Activated CD4-positive, alpha-beta memory T cell treated with anti-CD3 and anti-CD28 coated beads, Interleukin-2, amount 10 ng/mL, durations not matched to agents 7 days and 5 days (primary cell): ENCODE measurements at places on chromosomes 4 and X.

- no peak for DNase-seq
- no peak overlapping the region for H3K27ac ChIP-seq
- H3K36me3 ChIP-seq, result no peaks in the 10 kb centered on the region
- H3K4me1 ChIP-seq, result peaks cover 42% of the 10 kb centered on the region
- no peaks in the 10 kb centered on the region for H3K27me3 ChIP-seq
These were observed 15.7 kb downstream of the ATP8A1 start for GRCh38 chr4:42641161-42641560.

DNA sequence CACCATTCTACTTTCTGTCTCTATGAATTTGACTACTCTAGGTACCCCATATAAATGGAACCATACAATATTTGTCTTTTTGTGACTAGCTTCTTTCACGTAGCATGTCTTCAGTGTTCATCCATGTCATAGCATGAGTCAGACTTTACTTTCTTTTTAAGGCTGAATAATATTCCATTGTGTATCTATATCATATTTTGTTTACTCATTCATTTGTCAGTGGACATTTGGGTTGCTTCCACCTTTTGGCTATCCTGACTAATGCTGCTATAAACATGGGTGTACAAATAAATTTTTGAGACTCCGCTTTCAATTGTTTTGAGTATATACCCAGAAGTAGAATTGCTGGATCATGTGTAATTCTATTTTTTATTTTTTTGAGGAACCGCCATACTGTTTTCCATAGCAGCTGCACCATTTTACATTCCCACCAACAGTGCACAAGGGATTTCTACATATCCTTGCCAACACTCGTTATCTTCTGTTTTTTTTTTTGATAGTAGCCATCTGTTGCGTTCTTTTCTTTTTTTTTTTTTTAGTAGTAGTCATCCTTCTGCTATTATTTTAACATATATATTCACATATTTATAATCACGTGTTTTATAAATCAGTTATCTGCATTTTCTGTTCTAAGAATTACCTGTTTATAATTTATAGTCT lies 158.0 kb upstream of the MED14 start:
- DNase-seq, result no peak
- no peaks in the 10 kb centered on the region for H3K4me1 ChIP-seq
- no peak overlapping the region for H3K27ac ChIP-seq
- peaks cover 2% of the 10 kb centered on the region for H3K27me3 ChIP-seq
- no peaks in the 10 kb centered on the region for H3K36me3 ChIP-seq

- H3K4me3 ChIP-seq, result peak within 1 kb of the TSS; percentile 79
- peak; percentile 77 for DNase-seq
- H3K27ac ChIP-seq, result peak within 1 kb of the TSS; percentile 58
- peaks cover 13% of the 10 kb centered on the region for H3K4me1 ChIP-seq
- H3K27me3 ChIP-seq, result no peaks in the 10 kb centered on the region
These were observed at the start of gene NAP1L5 for GRCh38 chr4:88697588-88698329. Gene NAP1L5 (minus strand): TSS chr4:88697829. CDS start chr4:88697754, 75 bp downstream.

GRCh38 chr4:74486905-74487304 lies 42.0 kb downstream of the AREG start:
- H3K36me3 ChIP-seq, result no peaks in the 10 kb centered on the region
- DNase-seq, result no peak
- no peaks in the 10 kb centered on the region for H3K4me1 ChIP-seq
- H3K27ac ChIP-seq, result no peak overlapping the region
- H3K27me3 ChIP-seq, result peaks cover 8% of the 10 kb centered on the region

GRCh38 chr4:183011213-183011907 lies 87.7 kb upstream of the WWC2 start:
- H3K36me3 ChIP-seq, result no peaks in the 10 kb centered on the region
- H3K27me3 ChIP-seq, result peaks cover 9% of the 10 kb centered on the region
- no peak overlapping the region for H3K27ac ChIP-seq
- H3K4me1 ChIP-seq, result no peaks in the 10 kb centered on the region

- no peaks in the 10 kb centered on the region for H3K27me3 ChIP-seq
- H3K4me1 ChIP-seq, result no peaks in the 10 kb centered on the region
- H3K4me3 ChIP-seq, result no peak overlapping the region
- no peak overlapping the region for H3K27ac ChIP-seq
- no peak for DNase-seq
These were observed 169.9 kb downstream of the IQCM start for GRCh38 chr4:149645790-149646189.

- H3K4me3 ChIP-seq, result no peak overlapping the region
- peaks cover 4% of the 10 kb centered on the region for H3K36me3 ChIP-seq
- H3K27me3 ChIP-seq, result no peaks in the 10 kb centered on the region
- H3K27ac ChIP-seq, result no peak overlapping the region
These were observed 44.9 kb upstream of the DDX3X start for GRCh38 chrX:41289095-41289494.

- no peak overlapping the region for H3K4me3 ChIP-seq
- DNase-seq, result no peak
- peaks cover 9% of the 10 kb centered on the region for H3K36me3 ChIP-seq
- H3K27me3 ChIP-seq, result no peaks in the 10 kb centered on the region
- no peaks in the 10 kb centered on the region for H3K4me1 ChIP-seq
These were observed 30.4 kb upstream of the RPL34 start for GRCh38 chr4:108589961-108590360.

- DNase-seq, result no peak
- no peak overlapping the region for H3K27ac ChIP-seq
- peaks cover 11% of the 10 kb centered on the region for H3K4me1 ChIP-seq
These were observed 214.2 kb downstream of the ZNF674 start for GRCh38 chrX:46330981-46331380.

DNA sequence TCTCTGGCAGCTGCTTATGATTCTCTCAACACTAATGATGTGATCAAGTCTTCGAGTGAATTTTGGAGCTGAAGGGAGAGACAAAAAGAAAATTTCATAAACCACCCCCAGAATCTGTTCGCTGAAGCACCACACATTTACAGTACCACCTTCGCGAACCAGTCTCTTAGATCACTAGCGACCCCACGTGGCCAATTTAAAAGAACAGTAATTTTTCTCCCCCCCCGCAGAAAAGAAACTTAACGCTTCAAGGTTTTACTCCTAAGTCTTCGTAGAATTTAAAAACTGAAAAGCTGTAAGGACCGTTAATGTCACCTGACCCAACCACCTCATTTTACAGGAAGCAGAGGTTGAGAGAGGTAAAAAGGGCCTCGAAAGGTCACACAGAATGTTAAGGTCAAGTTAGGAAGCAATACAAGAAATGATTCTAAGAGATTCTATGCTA lies 187.5 kb downstream of the QDPR start:
- no peak overlapping the region for H3K4me3 ChIP-seq
- no peaks in the 10 kb centered on the region for H3K36me3 ChIP-seq
- DNase-seq, result peak; percentile 37
- no peak overlapping the region for H3K27ac ChIP-seq
- peaks cover 3% of the 10 kb centered on the region for H3K27me3 ChIP-seq

- H3K27ac ChIP-seq, result no peak overlapping the region
- peaks cover 24% of the 10 kb centered on the region for H3K36me3 ChIP-seq
These were observed 25.1 kb downstream of the XIAP start for GRCh38 chrX:123884809-123885408.

DNA sequence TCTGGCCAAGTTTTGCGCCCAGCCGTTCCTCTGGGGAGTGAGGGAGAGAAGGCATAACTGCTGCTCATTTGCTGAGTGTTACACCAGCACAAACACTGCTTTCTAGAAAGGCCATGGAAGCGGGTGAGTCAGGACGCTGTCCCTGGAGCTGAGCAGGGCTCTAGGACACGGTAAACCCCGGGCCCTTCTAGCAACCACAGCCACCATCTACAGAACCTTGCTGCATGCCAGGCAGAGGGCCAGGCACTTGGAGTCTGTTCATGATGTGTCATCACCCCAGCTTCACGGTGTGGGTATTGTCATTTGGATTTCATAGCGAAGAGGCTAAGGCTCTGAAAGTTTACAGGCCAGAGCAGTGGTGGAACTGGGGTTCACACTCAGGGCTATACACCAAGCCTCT lies 31.8 kb upstream of the C4orf50 start:
- H3K27me3 ChIP-seq, result no peaks in the 10 kb centered on the region
- peaks cover 13% of the 10 kb centered on the region for H3K4me1 ChIP-seq
- no peak for DNase-seq
- H3K4me3 ChIP-seq, result no peak overlapping the region
- H3K36me3 ChIP-seq, result peaks cover 42% of the 10 kb centered on the region
- H3K27ac ChIP-seq, result no peak overlapping the region

DNA sequence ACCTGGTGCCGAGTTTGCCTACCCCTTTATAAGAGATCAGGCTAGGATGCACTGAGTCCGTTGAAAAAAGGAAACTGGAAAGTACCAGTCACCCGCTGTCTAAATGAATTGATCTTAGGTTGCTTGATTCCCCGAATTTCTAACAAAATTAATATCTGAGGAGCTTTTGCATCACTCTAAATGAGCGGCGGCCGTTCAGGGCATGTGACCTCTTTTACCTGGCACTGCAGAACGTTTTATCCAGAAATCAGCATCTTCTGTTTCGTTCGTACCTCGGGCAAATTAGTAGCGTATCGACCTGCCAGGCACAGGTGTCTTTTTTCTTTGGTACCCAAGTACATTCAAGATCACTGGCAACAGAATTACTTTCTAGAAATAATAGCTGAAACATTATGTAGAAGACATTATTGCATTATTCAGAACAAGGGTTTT lies 876 bp downstream of the KLHL2 start:
- no peak for DNase-seq
- peaks cover 20% of the 10 kb centered on the region for H3K36me3 ChIP-seq
- H3K4me3 ChIP-seq, result peak overlapping the region; percentile 89

- no peaks in the 10 kb centered on the region for H3K27me3 ChIP-seq
- no peak overlapping the region for H3K27ac ChIP-seq
- H3K4me3 ChIP-seq, result no peak overlapping the region
- DNase-seq, result no peak
These were observed 125.8 kb downstream of the KIT start for GRCh38 chr4:54783402-54784110.

DNA sequence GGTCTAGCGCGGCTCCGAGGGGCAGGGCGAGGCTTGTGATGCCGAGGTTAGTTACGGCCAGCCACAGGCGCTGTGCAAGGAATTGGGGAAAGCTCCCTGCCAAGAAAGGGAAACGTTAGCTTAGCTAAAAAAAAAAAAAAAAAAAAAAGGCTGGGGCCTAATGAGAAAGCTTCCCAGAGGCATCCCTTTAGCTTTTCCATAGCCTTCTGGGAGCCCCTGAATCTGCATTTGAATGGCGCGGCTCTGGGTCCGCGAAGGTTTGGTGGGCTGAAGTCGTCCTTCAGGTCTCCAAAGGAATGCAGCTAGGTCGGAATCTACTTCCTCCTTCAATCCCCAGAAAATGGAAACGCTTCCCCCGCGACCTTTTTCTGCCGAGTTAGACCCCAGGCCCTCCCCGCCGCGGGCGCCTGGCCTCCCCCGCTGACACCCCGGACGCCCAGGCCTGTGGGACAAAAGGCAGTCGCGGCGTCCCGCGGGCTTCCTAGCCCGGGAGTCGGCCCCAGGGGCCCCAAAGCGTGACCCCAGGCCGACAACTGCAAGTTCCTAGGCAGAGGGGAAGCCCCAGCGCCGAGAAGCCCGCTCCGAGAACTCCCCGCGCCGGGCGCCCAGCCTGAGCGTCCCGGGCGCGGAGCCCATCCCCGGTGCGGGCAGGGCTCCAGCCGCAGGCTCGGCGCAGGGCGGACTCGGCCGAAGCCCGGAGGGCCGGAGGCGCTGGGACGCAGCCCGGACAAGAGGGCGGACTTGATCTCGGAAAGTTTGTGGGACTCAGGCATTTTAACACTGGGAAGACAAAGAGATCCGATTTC lies 605 bp upstream of the FAT1 start:
- H3K27me3 ChIP-seq, result peaks cover 45% of the 10 kb centered on the region
- H3K36me3 ChIP-seq, result peaks cover 12% of the 10 kb centered on the region
- DNase-seq, result no peak
- peak overlapping the region; percentile 28 for H3K4me3 ChIP-seq
- H3K4me1 ChIP-seq, result peaks cover 10% of the 10 kb centered on the region

- H3K4me3 ChIP-seq, result no peak overlapping the region
- peaks cover 31% of the 10 kb centered on the region for H3K4me1 ChIP-seq
- DNase-seq, result no peak
- H3K27me3 ChIP-seq, result no peaks in the 10 kb centered on the region
- H3K27ac ChIP-seq, result peak overlapping the region; percentile 16
These were observed 56.6 kb upstream of the TNIP3 start for GRCh38 chr4:121220698-121221097.

- H3K4me1 ChIP-seq, result no peaks in the 10 kb centered on the region
- no peaks in the 10 kb centered on the region for H3K27me3 ChIP-seq
- no peak overlapping the region for H3K27ac ChIP-seq
These were observed 251.0 kb downstream of the ZNF674 start for GRCh38 chrX:46294234-46294633.

DNA sequence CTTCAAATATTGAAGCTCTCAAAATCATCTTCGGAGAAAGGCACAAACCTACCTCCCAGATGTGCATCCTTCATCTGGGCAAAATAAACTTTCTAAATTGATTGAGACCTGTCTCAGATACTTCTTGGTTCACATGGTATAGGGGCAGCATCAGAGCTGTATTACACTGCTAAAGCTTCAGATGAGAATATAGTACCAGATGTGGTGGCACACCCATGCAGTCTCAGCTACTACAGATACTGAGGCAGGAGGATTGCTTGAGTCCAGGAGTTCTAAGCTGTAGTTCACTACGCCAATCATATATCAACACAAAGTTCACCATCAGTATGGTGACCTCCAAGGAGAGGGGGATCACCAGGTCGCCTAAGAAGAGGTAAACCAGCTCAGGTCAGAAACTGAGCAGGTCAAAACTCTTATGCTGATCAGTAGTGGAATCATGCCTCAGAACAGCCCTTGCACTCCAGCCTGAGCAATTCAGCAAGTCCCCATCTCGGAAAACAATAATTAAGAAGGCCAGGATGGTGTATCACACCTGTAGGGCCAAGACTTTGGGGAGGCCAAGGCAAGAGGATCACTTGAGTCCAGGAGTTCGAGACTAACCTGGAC lies 22.0 kb downstream of the ELF2 start:
- no peak overlapping the region for H3K27ac ChIP-seq
- no peak overlapping the region for H3K4me3 ChIP-seq
- H3K4me1 ChIP-seq, result no peaks in the 10 kb centered on the region
- no peaks in the 10 kb centered on the region for H3K36me3 ChIP-seq

GRCh38 chr4:61411241-61411640 lies 211.1 kb downstream of the ADGRL3 start:
- no peaks in the 10 kb centered on the region for H3K36me3 ChIP-seq
- no peaks in the 10 kb centered on the region for H3K4me1 ChIP-seq

GRCh38 chr4:4590546-4590945 lies 48.7 kb upstream of the STX18 start:
- no peak for DNase-seq
- no peaks in the 10 kb centered on the region for H3K4me1 ChIP-seq
- H3K27me3 ChIP-seq, result no peaks in the 10 kb centered on the region
- peaks cover 10% of the 10 kb centered on the region for H3K36me3 ChIP-seq
- no peak overlapping the region for H3K4me3 ChIP-seq

DNA sequence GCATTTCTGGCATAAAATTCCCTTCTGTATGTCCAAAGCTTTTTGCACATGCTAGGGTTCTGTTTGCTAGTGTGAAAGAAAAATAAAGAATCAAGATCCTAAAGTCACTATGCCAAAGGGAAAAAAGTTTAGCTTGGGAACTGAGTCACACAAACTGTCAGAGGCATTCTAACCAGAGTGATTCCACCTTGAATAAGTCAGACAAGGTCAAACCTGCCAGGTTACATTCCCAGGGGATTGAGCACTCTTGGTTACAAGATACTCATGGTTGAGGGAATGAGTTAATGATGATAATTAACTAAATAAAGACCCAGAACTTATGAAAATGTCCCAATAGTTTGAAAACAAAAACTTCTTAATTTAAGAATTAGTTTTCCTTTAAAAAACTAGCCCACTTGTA lies 13.7 kb upstream of the UGT2B17 start:
- no peaks in the 10 kb centered on the region for H3K36me3 ChIP-seq
- no peaks in the 10 kb centered on the region for H3K27me3 ChIP-seq
- H3K27ac ChIP-seq, result no peak overlapping the region
- no peak for DNase-seq
- no peak overlapping the region for H3K4me3 ChIP-seq

- H3K27ac ChIP-seq, result peak overlapping the region; percentile 97
- no peaks in the 10 kb centered on the region for H3K27me3 ChIP-seq
These were observed 25.1 kb upstream of the PRDM8 start for GRCh38 chr4:80172203-80172602.
